ENCODE measurements at places on chromosomes 6 and 20.

DNA sequence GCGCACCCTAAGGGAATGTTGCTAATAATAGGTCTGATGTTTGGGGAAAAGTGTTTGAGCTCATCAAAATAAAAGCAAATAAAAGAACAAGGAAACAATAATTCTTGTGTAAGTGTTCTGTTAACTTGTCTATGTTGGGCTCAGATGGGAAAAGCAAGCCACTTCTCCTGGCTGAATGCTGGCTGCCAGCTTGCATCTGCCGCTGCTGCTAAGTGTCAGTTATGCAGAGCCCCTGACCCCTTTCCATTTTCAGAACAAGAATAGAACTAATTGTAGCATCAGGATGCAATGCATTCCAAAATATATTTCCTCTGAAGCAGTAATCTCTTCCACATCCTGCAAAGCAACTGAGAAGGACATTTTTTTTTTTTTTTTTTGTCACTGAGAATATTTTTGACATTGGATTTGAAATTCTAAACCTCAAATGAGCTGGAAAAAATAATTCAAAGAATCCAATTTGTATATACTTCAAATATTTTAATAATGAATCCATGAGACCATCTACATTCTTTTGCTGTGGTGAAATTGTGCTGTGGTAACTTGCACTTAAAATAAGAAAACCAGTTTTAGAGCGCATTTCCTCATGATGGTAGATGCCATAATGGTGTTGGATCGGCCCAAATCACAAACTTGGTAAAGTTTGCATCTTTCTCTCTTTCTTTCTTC lies 43.9 kb upstream of the DEK start:
- no peak for DNase-seq

DNA sequence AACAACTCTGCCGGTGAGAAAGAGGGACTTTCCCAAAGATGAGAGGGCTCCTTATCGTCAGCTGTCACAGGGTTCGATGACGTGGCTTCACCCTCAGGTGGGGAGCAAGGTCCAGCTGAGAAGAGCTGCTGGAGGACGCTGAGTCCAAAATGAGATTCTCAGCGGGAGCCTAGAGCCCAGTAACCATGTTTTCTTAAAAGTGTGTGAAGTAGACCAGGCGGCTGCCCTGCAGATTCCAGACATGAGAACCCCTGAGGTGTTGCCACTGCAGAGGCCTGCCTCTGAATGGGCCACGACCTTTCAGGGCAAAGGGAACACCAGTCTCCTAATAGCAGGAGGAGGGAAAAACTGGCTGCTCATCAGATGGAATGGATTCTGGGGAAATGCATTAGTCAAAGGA lies 375.1 kb downstream of the BTBD9 start:
- DNase-seq = no peak

DNA sequence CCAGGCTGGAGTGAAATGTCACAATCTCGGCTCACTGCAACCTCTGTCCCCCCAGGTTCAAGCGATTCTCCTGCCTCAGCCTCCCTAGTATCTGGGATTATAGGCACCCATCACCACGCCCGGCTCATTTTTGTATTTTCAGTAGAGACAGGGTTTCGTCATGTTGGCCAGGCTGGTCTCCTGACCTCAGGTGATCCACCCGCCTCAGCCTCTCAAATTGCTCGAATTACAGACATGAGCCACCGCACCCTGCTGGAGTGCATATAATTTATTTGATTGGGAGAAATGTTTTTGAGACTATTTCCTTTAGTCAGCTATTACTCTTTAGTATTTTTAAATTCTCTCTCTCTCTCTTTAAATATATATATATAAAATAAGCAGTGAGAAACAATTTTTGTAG lies 29.8 kb downstream of the FAM83B start:
- DNase-seq = no peak

GRCh38 chr6:62146954-62147853 lies 138.8 kb downstream of the KHDRBS2 start:
- DNase-seq = no peak

DNA sequence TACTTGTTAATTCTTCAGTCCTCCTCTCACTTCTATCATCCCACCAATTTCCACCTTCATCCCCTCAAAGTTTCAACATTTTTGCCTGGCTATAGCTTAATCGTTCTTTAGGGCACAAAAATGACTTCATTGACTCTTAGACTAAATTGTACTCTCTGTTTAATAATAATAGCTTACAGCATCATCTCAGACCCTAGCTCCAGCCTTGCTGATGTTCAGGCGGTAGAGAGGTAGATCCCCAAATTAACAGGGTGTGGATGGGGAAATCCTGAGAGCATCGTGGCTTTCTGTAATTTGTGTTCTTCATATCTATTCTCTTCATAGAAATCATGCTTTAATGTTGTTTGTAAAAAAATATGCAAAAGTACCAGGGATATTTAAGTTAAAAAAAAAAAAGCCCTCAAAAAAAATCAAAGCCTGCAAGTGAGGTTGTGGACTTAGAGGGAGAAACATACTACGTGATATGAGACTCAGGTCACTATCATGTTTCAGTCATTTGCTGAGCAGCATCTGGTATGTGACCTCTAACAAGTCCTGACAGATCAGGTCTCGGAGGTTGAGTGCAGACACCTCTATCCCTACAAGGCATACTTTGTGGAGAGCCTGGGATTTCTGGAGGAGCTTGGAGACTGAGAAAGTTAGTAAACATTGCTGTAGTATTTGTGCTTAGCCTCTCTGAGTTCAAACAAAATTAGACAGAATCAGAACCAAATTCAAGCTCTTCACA lies 1063.3 kb upstream of the CITED2 start:
- no peak for DNase-seq

GRCh38 chr6:72783666-72784065 lies 161.8 kb downstream of the KCNQ5 start:
- DNase-seq = no peak

- no peak for DNase-seq
These were observed 20.7 kb upstream of the PHACTR3 start for GRCh38 chr20:59583428-59584277.

GRCh38 chr6:146470091-146470770 lies 73.4 kb upstream of the RAB32 start:
- no peak for DNase-seq

GRCh38 chr6:147274776-147275175 lies 70.6 kb downstream of the STXBP5 start:
- DNase-seq = no peak

DNA sequence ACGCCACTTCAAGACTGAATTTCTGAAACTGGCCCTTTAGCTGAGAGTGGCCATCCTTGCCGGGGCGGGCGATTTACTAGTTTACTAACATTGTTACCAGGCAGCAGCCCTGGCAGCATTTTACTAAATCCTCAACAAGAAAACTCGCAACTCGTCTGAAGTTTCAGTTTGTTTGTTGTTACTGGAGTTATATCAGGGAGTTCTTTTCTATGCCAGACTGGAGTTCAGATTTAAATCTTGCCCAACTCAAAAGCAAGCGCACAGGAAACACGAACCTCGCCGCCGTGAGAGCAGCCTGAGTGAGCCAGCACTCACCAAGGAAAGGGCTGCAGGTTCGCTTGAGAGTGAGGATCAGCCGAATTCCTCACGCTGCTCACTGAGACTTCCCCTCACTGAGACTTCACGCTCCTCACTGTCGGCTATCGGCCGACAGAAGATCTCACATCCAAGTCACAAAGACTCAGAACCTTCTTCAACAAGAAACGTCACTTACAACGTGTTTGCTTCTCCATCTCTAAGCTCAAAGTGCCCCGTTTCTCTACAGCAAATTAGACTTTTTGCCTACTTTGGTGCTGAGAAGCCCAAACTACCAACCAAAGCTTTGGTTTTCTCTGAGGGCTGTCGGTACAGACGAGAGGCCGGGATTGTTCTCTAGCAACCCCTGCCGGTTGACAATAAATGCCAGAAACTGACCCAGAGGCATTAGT lies 78.9 kb downstream of the OLIG3 start:
- DNase-seq = peak; percentile 83

DNA sequence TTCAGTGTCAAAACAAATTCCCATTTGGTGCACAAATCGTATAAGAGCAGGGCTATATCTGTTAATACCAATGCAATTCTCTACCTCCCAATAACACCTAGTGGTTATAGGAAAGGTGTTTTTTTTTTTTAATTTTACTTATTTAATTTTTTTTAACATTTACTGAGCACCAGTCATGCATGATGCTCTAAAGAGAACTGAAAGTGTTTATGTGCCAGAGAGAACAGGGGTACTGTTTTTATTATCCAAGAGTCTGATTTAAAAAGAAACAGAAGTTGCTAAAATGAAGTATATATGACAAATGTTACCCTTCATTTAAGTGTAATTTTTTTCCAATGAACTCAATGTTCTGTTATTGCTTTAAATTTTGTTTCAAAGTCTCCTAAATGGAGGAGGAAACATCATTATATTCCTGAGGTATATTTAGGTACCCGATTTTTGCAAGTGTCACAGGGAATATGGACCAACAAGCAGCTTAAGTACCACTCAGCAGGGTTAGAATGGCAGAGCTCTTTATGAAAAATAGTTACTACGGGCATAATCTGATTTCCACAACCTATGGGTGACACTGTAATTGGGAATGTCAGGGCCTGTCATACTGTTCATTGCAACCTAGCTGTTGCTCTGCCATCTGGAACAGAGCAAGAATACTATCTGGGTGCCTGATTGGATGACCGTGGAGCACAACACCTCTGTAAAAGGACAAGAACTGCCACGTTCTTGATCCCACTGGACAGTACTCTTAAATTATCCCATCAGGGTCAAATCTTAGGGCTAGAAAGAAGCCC lies 195.4 kb downstream of the KHDRBS2 start:
- no peak for DNase-seq

DNA sequence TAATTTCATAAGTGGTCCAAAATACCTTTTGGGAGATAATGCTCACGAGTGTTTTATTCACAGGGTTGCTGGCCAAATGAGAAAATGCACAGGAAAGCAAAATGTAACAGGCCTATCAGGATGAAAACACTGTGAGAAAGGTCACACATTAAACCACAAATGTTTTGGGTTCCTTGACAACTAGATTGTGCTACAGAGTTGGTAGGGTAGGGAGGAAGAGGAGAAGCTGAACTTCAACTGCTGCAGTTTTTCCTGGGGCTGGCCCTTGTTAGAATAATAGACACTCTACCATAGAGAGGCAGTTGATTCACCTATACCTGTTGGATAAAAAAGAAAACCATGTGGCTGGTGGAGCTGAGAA lies 28.1 kb upstream of the PAQR8 start:
- no peak for DNase-seq

- no peak for DNase-seq
These were observed 223.1 kb downstream of the PHF3 start for GRCh38 chr6:63858691-63859090.

- no peak for DNase-seq
These were observed 42.3 kb downstream of the STK4 start for GRCh38 chr20:45008521-45009049.

DNA sequence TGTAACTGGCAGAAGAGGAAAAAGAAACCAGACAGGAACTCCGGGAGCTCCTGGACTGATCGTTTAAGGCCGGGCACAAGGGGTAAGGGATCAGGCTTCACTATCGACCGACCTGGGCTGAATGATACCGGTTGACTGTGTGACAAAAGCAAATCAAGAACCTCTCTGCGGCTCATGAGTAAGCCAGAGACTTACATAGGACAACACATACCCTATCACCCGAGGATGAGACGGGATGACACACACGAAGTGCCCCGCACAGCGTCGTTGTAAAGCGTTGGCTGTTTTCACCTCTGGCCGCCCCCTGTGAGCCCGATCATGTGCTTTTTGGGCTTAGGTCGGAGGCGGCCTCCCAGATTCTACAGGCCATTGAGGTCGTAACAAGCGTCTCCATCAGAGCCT lies 695 bp upstream of the TGIF2 start:
- DNase-seq = peak; percentile 88

GRCh38 chr6:127792616-127793015 lies 108.2 kb downstream of the THEMIS start:
- DNase-seq = no peak

DNA sequence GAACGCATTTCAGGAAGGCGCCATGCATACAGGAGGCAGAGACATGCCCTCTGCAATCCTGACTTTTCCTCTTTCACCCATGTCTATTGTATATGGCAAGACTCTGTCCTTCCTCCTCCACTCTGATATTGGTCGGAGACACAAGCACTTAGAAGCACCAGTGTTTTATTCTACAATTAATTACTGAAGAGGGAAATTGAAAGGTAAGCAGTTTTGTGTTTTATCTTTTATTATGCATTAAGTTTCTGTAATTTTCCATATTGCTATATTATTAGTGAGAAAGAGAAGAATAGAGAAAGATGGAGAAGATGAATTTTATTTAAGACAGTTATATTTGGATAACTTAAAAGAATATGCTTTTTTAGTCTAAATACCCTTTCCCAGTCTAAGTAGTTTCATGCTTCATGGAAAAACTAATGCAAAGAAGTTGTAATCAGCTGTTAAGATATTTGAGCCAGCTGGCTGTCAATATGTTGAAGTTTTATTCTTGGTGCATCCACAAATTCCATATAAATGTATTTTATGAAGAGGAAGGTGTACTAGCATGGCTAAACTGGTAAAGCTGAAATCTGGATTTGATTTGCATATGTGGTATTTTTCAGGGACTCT lies 13.6 kb downstream of the ARID1B start:
- no peak for DNase-seq

GRCh38 chr20:14709439-14709838 lies 372.0 kb upstream of the FLRT3 start:
- DNase-seq = no peak

- no peak for DNase-seq
These were observed 63.3 kb downstream of the GNAS-AS1 start for GRCh38 chr20:58787211-58788005.

- DNase-seq = no peak
These were observed 43.3 kb upstream of the TGM3 start for GRCh38 chr20:2252419-2252997.

GRCh38 chr6:13872681-13873080 lies 52.1 kb upstream of the RNF182 start:
- no peak for DNase-seq

DNA sequence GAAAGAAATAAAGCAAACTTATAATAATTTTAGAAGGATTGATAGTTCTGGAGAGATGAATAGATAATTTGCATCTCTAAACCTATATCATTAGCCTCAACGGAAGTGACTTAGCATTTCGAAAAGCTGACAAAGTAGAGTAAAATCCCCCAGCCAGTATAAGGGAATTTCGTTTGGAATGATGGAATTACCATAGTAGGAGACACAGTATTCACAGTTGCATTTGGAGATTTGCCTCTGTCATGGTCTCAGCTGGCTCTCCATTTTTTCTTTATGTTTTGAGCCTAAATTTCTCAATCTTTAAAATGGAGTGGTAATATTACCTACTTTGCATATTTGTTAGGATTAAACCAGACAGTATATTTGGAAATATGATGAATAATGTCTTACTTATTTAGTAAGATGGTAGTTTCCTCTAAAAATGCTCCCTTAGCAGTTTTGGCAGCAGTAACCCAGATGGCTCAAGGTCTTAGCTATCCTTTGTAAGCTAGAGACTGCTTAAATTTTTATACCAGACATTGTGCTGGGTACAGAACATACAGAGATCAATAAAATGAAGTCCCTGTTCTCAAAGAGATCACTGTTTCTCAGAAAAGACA lies 58.2 kb downstream of the SMAP1 start:
- DNase-seq = no peak
